Left lung (tissue), 14 donors: ENCODE measurements at places on chromosomes 2 and 18. TPM values are rescaled to one million over a fixed set of nuclear protein-coding genes. Genes with fewer than 3 reads are reported as not detected.

Gene LYPD1
- 5.6 TPM for total RNA-seq

Gene TMEM247
- not detected for total RNA-seq

Gene ASXL2
- 32.9 TPM for total RNA-seq

Gene FOXI3
- not detected for total RNA-seq

Gene FOXD4L1
- total RNA-seq = 0.17 TPM

Gene ANTXR1
- 70.2 TPM for total RNA-seq

Gene PARD6G
- total RNA-seq = 7.1 TPM

Gene KCNS3
- total RNA-seq = 23.0 TPM

Gene HDHD2
- 38.9 TPM for total RNA-seq

Gene LYG1
- total RNA-seq = 1.4 TPM

Gene LOXHD1
- 0.52 TPM for total RNA-seq

Gene MRO
- 0.86 TPM for total RNA-seq

Gene CCDC178
- not detected for total RNA-seq

Gene BABAM2
- 49.2 TPM for total RNA-seq

Gene MC4R
- 0.17 TPM for total RNA-seq

Gene UBXN4
- total RNA-seq = 114 TPM

Gene KRTCAP3
- total RNA-seq = 45.6 TPM
